ENCODE measurements at places on chromosomes 12 and 14.

DNA sequence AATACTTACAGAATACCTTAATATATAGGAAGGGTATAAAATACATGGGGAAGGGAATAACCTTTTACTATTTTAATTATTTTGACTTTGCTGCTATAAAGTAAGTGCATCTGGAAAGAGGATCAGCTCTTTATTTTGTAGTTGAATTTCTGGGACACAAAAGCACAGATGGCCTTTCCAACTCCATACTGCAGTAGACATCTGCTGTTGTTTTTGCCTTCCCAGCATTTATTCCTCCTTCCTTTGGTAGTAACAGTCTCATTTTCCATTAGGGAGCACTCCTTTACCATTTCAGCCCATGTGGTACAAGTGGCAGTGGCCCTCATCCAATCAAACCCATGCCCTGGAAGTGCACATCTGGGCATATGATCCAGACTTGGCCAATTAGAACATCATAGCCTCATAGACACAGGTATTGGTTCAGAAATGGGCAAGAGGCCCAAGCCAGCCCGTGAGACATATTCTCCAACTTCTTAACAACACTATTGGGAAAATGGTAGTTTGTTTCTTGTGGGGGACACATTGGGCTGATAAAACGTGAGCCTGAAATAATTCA is 64.8 kb upstream of the YARS2 start:
- no peak for DNase-seq

GRCh38 chr14:101705733-101706508 is 55.6 kb upstream of the PPP2R5C start:
- peak; percentile 41 for DNase-seq

DNA sequence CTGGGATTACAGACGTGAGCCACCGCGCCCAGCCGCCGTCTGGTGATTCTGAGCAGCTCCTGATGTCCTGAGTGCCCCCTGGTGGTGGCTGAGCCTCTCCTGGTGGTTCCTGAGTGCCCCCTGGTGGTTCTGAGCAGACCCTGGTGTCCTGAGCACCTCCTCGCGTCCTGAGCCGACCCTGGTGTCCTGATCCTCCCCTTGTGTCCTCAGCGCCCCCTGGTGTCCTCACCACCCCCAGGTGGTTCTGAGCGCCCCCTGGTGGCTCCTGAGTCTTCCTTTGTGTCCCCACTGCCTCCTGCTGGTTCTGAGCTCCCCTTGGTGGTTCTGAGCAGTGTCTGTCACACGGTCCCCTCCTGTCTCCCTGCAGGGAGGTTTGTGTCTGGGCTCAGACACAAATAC is 1304.9 kb downstream of the TMEM121 start:
- peak; percentile 35 for DNase-seq

DNA sequence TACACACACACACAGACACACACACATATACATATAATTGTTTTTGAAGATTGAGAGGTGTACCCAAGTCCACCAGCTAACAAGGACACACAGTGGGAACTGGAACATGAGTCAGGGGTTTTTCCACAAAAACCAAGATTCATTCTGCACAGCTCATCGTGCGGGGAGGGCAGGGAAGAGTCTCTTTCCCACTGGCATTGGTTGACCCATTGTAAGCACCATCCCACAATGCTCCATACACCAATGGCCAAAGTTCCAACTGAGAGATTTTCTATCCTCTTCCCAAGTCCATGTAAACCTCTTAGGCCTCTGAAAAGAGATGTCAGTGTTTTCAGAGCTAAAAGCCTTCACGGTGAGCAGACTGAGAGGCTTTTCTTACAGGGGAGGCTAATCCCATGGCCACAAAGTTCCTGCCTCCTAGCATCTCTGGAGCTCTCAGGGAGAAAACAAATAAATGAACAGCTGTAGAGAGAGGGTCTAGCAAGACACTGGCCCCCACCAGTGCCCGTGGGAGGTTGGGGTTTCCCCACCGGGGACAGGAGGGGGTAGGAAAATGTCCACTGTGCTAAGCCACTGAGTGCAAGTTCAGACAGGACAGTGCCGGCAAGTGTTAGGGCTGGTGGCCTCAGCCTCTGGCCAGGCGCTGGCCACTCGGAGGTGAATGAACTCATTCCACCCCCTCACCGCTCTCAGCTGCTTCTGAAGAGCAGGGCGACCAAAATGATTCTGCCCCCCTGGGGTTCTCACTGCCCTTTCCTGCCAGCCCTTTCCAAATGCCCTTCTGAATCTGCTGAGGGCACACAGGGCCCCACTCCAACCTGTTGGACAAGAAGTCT is 21.5 kb upstream of the TC2N start:
- no peak for DNase-seq

DNA sequence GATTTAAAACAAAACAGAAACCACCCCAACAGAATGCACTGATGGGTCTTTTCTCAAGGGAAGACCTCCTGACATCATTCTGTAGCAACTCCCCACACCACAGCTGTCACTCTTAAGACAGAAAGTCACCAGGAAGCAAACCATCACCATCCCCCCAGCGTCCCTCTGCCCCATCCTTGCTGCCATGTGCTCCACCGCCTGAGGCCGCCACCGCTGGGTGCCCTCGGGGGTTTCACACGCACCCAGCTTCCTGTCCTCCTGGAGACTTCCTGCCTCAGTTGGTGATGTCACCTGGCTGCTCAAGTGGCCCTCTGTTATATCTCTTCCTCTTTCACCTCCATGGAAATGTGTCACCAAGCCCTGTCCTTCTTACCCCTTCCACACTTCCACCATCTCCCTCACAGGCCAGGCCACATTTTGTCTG is 71.4 kb upstream of the GPR68 start:
- DNase-seq: peak; percentile 75

DNA sequence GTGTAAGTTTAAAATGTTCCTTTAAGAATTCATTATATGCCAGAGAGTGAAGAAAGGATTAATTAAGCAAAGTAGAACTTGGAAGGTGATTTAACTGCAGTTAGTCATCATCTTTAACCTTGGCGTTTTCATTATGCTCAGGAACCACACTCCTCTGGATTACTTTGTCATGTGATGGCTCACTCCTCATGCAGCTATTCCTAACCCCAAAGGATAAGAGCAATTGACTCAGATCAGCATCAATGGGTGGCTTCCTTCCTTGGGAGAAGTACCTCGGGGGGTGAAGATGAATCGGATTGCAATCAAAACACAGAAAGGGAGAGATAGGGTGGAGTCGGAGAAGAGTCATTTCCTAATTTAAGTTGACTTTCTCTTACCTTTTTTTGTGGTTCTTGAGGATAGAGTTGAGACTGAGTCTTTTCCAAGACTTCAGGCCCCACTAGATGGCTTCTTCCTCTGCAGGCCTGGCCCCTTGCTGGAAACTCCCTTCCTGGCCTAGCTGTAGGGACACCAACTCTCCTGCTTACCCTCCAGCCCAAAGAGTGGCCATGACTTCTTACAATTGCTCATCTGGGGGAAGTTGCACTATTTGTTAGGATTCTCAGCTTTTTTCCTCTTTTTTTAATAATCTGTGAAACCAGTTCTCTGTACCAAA is 238.6 kb upstream of the DDHD1 start:
- no peak for DNase-seq
